ENCODE measurements at places on chromosomes 7 and 10.

GRCh38 chr7:135929722-135930141 lies 47.4 kb downstream of the MTPN start:
- no peak for DNase-seq

DNA sequence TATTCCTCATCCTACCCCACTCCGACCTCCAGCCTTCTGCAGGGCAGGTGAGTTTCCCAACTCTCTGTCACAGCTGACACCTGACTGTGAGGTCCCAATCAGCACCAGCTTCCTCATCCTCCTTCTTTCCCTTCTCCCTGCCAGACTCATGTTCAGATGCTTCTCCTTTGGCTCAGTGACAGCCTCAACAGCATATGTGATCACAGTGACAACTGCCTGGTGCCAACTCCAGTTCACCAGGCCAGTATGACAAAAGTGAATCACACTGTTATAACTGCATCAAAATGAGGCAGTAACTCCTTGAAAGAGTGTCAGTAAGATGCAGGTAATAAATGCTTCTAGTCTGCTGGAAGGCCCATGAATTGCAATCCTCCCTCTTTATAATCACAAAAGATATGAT lies 46.8 kb upstream of the NFE2L3 start:
- no peak for DNase-seq

- no peak for DNase-seq
Measured at GRCh38 chr7:139721417-139721816, 56.4 kb downstream of the HIPK2 start.

- DNase-seq = no peak
Measured at GRCh38 chr10:79602953-79603352, 7.8 kb upstream of the SFTPA1 start.

DNA sequence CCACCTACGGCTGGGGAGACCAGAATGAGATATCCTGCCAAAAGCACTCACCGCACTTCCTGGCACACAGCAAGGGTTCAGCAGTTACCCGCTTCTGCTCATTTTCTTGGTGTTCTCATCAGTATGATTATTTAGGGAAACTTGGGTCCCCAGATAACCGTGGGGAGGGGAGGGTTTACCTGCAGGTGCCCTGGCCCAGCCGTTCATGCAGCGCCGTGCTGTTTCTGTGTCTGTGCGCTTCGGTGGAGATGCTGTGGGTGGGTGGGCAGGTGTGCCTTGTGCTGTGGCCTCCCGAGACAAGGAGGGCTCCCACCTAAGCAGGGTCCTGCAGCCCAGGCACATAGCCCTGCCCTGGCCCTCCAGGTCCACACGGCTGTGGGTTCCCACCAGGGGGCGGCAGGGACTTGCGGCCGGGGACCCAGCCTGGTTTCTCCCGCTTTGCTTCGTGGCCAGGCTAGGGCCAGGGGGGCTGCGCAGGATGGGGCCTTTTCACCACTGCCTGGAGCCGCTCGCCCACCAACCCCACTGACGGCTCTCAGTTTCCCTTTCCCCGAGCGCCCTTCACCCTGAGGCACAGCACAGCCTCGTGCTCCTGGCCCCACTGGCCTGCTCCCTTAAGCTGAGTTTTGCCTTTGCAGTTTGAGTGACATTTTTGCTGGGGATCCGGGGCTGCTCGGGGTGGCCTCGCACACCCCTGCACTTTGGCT lies 78.5 kb downstream of the LHPP start:
- no peak for DNase-seq

DNA sequence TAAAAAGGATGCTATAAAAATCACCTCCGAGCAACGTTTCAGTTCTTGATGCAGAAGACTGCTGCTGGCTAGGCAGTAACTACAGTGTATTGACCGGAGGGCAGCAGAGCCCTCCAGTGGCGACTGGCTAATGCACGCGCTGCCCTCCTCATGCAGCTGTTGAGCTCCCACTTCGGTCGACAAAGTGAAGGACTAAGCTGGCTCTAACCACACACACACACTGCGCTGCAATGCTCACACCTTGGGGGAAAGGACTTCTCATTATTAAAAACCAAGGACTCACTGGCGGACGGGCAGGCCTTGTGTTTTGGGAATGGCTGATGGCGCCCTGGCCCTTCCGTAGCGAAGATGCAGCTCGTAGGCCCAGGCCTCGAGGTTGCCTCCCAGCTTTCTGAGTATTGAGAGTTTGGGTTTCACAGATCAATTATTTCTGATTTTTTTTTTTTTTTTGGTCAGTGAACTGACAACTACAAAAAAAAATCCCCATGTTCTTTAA lies 120.9 kb upstream of the DIP2C start:
- DNase-seq = no peak

DNA sequence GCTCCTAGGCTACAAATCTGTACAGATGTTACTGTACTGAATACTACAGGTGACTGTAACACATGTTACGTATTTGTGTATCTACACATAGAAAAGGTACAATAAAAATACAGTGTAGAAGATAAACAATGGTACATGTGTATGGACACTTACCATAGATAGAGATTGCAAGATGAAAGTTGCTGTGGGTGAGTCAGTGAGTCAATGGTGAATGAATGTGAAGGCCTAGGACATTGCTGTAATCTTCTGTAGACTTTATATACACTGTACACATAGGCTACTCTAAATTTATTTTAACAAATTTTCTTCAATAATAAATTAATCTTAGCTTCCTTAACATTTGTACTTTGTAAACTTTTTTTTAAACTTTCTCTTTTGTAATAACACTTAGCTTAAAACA lies 205.6 kb downstream of the RNLS start:
- peak; percentile 33 for DNase-seq

- peak; percentile 51 for DNase-seq
Measured at GRCh38 chr7:43302211-43302711, 189.8 kb downstream of the HECW1 start.

DNA sequence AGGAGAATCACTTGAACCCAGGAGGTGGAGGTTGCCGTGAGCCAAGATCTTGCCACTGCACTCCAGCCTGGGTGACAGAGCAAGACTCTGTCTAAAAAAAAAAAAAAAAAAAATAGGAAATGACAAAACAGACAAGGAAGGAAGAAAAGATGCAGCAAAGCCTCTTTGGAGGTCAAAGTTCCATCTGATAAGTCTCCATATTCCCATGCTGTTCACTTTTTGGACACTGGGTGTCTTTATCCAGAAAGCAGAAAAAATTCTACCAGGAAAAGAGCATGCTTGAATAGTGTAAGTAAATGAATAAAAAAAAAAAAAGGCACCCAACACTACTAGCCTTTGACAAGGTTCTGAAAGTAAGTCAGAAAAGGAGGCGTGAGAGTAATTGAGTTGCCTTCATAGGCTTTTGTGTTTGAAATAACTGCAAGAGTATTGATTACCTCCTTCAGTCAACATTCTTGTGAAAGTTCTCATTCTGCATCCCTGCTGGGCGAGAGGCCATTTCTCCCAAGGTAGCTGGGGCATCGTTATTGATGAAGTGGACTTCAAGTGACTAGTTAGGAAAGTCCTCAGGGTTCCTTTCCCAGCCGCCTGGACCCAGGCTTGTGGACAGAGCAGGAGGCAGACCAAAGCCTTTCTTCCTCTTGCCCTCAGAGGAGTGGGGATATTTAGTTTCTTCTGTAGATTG lies 133.3 kb upstream of the KIF5B start:
- DNase-seq = no peak

GRCh38 chr10:49139846-49140195 lies 6.0 kb upstream of the FAM170B start:
- peak; percentile 89 for DNase-seq

- no peak for DNase-seq
Measured at GRCh38 chr7:3201937-3202710, 98.9 kb upstream of the SDK1 start.

DNA sequence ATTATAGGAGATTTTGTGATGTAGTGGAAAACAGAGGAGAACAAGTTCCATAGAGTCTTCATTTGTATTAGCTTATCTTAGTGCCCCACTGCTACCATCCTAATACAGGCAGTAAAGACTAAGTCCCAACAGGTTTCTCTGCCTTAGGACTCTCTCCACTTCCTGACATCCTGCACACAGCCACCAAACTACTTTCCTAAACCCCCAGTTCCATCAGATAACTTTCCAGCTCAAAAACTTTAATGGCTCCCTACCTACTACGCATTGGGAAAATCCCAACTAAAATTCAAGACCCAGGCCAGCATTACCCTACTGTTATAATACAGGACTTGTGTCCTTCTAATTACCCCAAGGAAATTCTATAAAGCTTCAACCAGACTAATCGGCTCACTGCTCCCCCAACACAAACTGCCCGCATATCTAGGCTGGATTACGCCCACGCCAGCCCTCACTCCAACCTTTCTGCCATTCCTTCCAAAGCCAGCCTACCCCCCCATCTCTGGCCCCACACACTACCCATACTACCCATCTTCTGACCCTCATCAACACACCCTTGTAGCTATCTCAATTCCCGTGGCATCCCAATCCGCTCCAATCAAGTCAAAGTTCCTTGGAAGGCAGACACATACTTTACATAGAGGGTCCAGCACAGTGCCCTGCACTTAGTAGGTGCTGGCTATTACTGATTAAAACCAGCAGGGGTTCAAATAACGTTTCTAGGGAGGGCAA lies 1.4 kb downstream of the IDE start:
- DNase-seq = no peak

GRCh38 chr10:124545351-124546054 lies 83.9 kb downstream of the LHPP start:
- no peak for DNase-seq

DNA sequence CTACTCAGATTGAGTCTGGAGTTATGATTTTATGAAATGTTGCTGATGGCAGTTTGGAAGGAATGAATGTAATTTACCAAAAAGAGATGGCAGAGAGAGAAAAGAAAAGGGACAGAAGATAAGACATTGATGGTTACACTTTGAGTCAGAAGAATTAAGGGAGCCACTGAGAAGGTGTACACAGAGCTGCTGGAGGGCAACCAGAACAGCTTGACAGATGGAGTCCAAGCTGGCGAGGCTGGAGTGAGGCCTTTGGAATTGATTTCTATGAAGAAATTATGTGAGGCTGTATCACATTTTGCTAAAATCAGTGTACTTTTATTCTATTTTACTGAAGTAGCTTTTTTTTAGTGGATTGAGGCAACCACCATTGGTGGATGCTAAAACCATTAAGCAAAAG lies 740.5 kb downstream of the REEP3 start:
- DNase-seq = no peak

DNA sequence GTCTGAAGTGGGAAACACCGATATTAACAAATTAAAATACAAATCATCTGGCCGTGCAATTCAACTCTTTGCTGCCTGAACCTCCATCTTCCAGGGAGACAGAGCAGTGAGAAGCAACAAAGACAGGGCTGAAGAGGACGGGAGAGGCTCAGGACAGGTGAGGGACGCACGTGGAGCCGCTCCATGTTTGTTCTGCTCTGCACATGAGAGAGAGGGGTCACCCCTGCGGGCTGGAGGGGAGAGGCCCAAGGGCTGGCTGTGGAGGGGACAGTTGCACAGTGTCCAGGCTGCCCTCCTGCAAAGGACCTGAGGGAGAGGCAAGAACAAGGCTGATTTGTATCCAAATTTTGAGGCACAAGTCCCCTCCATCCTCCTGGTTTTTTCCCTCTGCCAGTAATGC lies 41.7 kb downstream of the COBL start:
- DNase-seq = no peak

GRCh38 chr10:129945064-129945463 lies 19.0 kb downstream of the EBF3 start:
- DNase-seq = no peak

DNA sequence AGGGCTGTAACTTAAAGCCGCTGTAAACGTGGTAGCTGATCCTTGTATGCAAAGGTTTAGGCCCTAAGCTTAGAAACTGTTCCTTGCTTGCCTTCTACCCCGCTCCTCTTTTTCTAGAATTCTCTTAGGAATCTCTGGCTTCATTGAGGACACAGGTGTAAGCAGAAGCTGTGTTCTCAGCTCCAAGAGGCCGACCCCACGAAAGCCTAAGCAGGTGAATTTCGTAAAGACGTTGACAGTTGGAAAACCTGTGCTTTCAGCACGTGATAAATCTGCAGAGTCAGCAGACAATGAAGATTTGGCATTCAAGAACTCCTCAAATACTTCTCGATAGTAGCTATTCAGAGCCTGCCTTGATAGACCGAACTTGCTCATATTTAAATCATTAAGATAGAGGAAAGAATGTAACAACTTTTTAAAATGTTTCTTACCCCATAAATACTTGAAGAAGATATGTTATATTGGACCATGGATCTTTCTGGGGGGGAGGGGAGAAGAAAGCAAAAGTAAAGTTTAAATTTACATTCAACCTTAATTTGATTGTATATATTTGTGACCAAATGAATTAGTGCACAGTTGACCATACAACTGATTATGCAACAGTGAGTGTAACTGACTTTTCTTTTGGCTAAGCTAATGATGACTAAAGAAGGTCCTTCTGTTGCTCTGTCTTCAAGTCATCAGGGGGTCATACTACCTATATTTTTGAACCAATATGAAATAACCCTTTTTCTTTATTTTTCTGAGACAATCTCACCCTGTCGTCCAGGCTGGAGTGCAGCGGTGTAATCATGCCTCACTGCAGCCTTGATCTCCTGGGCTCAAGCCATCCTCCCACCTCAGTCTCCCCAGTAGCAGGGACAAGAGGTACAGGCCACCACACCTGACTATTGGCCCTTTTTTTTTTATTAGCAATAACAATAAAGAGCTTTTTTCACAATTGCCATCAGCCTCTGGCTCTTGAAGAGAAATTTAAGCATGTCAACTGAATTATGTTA lies 1.2 kb upstream of the GDI2 start:
- DNase-seq = no peak

DNA sequence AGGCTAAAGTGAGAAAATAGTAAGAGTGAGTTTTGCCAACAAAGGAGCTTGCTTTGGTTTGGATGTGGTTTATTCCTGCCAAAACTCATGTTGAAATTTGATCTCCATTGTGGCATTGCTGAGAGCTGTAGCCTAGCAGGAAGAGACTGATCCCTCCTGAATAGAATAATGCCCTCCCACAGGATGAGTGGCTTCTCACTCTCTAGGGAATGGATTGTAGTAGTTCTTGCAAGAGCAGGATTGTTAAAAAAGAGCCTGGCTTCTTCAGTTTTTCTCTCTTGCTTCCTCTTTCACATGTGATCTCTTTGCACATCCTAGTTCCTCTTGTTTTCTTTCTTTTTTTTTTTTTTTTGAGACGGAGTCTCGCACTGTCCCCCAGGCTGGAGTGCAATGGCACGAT lies 34.4 kb downstream of the ASAH2 start:
- DNase-seq = peak; percentile 16

GRCh38 chr10:62735464-62736167 lies 68.9 kb upstream of the ADO start:
- peak; percentile 36 for DNase-seq

GRCh38 chr7:47748041-47748440 lies 166.1 kb upstream of the TNS3 start:
- no peak for DNase-seq

DNA sequence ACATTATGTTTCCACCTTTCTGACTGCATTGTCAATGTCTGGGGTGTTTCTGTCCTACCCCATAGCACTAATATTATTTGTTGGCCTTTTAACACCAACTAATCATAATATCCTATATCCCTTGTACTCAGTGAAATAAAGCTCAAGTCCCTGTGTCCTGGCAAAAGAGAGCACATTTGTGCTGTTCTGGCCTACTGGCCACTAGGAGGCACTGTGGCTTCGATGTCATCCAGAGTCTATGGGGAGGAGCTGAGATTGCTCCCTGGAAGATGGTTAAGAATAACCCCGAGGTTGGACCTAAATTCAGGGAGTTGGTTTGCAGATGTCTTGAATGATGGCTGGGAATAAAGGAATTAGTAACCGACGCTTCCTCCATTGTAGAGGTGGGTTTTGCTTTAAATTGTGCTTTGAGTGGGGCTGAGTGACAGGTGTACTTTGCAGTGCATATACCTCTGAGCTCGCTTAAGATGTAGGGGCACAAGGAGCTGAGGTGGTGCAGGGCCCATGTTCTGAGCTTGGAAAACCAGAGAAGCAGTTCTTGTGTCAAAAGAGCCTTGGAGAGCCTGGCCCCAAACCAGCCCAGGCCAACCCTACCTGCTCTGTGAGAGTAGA lies 191.2 kb upstream of the PRSS1 start:
- DNase-seq = peak; percentile 90

Data from foreskin fibroblast (primary cell).